ENCODE measurements at places on chromosomes 7 and 10.
A peak's percentile ranks its signal among the peaks of the same experiment; 100 is the strongest.

DNA sequence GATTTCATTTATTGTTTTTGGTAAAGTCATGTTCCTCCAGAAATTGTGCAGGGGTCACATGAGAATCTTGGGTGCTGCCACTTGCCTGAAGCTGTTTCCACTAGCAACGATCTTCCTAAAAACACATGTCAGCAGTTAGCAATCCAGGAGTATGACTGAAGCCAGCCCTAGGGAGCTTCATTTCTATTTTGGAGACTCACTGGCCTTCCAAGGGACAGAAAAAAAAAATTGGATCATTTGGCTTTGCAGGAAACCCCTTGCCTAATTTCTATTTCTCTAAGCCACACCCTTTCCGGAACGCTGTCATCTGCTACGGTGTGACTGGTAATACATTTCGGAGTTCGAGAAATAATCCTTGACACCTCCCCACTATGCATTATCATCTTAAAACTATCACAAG is 204.7 kb downstream of the TAX1BP1 start:
- H3K36me3 ChIP-seq, result no peaks in the 10 kb centered on the region
- no peak overlapping the region for H3K27ac ChIP-seq
- no peaks in the 10 kb centered on the region for H3K4me1 ChIP-seq
- no peak for DNase-seq
- H3K4me3 ChIP-seq, result no peak overlapping the region
- H3K27me3 ChIP-seq, result peaks cover 12% of the 10 kb centered on the region

GRCh38 chr7:128362670-128363069 is 1.2 kb upstream of the PRRT4 start:
- H3K27ac ChIP-seq, result no peak overlapping the region
- peak overlapping the region; percentile 7 for H3K4me3 ChIP-seq
- H3K36me3 ChIP-seq, result no peaks in the 10 kb centered on the region
- peaks cover 84% of the 10 kb centered on the region for H3K27me3 ChIP-seq
- no peak for DNase-seq
- peaks cover 15% of the 10 kb centered on the region for H3K4me1 ChIP-seq

- H3K4me1 ChIP-seq, result no peaks in the 10 kb centered on the region
- H3K4me3 ChIP-seq, result peak overlapping the region; percentile 12
- H3K27ac ChIP-seq, result no peak overlapping the region
- peaks cover 62% of the 10 kb centered on the region for H3K27me3 ChIP-seq
- no peaks in the 10 kb centered on the region for H3K36me3 ChIP-seq
- peak; percentile 30 for DNase-seq
These were observed 1.0 kb downstream of the CHST15 start for GRCh38 chr10:124092250-124092859.

DNA sequence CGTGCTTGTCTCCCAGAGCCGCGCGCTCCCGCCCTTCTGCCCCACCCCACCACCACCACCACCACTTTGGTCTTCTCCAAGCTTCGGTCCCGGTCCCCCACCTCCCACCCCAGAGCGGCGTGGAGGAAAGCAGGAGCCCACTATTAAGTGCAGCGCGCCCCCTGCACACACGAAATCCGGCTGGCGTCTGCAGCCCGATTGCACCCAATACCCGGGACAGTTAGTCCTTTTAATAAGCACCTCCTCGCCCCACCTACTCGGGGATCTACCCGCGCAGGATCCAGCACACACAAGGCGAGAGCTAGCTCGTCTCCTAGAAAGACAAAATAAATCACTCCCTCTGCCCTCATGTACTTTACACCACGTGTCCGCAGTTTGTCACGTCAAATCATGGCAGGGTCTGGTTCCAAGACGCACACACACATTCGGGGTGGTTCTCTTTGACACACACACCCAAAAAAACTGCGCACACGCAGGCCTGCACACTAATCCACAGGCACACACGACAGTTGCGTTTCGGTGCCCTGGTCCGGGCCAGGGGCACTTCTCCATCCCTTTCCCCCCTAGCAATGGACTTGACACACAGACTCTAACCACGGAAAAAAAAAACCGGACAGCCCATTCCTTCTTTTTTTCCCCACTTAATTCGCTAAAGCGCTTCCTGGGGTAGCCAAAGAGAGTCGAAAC is 1.6 kb downstream of the SFMBT2 start:
- H3K27ac ChIP-seq, result peak overlapping the region; percentile 79
- H3K36me3 ChIP-seq, result peaks cover 11% of the 10 kb centered on the region
- peak; percentile 59 for DNase-seq

- no peaks in the 10 kb centered on the region for H3K36me3 ChIP-seq
- peaks cover 15% of the 10 kb centered on the region for H3K27me3 ChIP-seq
- no peak overlapping the region for H3K27ac ChIP-seq
- no peak overlapping the region for H3K4me3 ChIP-seq
These were observed 26.2 kb upstream of the ABLIM1 start for GRCh38 chr10:114684084-114684821.

- DNase-seq, result no peak
- H3K4me1 ChIP-seq, result peaks cover 19% of the 10 kb centered on the region
- H3K27ac ChIP-seq, result no peak overlapping the region
- peaks cover 5% of the 10 kb centered on the region for H3K27me3 ChIP-seq
- H3K36me3 ChIP-seq, result no peaks in the 10 kb centered on the region
These were observed 27.3 kb upstream of the ITGB1 start for GRCh38 chr10:32985341-32985764.

All from T-helper 2 cell treated with Interferon-gamma antibody and Interleukin-4, amounts not matched to agents 5 μg/mL and 100 μg/mL, for 36 hours (primary cell).